ENCODE measurements at places on chromosomes 6 and 20. TPM values are rescaled to one million over a fixed set of nuclear protein-coding genes. Genes with fewer than 3 reads are reported as not detected.

The CST5 gene
- not detected for total RNA-seq

The IL20RA gene
- 1.2 TPM for total RNA-seq

The BMP7 gene
- not detected for total RNA-seq

The RBL1 gene
- total RNA-seq = 7.4 TPM

The SLC23A2 gene
- total RNA-seq = 5.5 TPM

The BPIFB1 gene
- not detected for total RNA-seq

The DLGAP4 gene
- 26.8 TPM for total RNA-seq

The HBS1L gene
- total RNA-seq = 122 TPM

The OR2H2 gene
- total RNA-seq = not detected

All from myometrial cell (primary cell).